ENCODE measurements at places on chromosomes 2 and 18.

DNA sequence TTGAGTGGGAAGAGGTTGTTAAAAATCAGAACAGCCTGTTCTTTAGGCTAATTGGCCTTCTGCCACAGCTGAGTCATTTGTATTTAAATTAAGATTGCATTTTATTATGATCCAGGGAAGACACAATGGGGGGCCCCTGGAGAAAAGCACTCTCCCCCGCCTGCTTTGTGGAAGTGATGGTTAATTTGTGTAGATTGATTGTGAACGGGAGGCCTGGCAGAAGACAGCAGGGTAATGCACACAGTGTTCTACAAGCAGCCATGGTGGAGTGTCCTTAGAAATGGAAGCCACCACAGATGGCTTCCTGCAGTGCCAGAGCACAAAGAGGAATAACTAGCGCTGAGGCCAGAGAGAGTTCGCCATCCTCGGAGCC lies 19.6 kb downstream of the RAMP1 start:
- no peak for DNase-seq

- peak; percentile 43 for DNase-seq
These were observed 6.9 kb upstream of the STAT1 start for GRCh38 chr2:191020742-191021381.

DNA sequence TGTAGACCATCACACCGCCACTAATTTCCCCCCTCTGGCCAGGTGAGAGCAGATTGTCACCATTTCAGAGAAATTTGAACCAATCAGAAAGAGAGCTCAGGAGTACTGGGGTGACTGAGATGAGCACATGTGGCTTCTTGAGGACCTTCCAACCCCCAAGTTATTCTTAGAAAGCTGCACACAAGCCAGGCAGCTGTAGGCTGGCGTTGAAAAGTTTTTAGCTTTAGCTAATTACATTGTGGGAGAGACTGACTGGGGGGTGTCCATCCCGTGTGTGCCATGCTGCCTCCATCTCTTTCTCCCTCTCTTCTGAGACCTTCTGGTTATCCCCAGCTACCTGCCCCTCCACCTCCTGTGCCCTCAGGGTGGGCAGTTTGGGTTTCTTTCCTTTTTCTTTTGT lies 154.0 kb downstream of the AGAP1 start:
- DNase-seq, result no peak

DNA sequence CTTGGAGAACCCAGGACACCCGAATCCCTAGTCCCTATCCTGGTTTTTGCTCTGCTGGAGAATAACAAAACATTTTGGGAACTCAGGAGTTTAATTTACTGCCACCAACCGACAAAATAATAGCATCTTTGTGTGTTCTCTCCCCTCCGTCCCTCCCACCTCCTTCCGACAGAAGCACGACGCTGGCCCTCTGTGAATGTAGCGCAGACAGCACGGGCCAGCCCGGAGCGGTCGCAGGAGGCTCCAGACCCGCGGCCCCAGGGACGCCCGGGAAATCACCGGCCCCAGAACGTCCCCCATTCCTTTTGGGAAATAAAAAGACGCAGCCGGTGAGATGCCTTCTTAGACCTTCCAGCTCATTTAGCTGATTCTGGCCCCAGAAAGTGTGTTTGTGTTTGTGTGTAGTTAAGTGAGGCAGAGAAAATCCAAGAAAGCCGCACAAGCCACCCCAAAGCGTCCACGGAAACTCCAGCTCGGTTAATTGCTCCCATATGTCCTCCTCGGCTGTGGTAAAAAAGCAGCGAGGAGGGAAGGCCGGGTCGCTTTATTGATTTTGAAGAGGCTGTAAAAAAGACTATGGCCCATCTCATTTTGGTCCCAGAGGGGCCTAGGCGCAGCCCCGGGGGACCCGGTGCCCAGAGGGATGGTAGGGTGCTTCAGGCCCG lies 577 bp upstream of the TANC1 start:
- no peak for DNase-seq

DNA sequence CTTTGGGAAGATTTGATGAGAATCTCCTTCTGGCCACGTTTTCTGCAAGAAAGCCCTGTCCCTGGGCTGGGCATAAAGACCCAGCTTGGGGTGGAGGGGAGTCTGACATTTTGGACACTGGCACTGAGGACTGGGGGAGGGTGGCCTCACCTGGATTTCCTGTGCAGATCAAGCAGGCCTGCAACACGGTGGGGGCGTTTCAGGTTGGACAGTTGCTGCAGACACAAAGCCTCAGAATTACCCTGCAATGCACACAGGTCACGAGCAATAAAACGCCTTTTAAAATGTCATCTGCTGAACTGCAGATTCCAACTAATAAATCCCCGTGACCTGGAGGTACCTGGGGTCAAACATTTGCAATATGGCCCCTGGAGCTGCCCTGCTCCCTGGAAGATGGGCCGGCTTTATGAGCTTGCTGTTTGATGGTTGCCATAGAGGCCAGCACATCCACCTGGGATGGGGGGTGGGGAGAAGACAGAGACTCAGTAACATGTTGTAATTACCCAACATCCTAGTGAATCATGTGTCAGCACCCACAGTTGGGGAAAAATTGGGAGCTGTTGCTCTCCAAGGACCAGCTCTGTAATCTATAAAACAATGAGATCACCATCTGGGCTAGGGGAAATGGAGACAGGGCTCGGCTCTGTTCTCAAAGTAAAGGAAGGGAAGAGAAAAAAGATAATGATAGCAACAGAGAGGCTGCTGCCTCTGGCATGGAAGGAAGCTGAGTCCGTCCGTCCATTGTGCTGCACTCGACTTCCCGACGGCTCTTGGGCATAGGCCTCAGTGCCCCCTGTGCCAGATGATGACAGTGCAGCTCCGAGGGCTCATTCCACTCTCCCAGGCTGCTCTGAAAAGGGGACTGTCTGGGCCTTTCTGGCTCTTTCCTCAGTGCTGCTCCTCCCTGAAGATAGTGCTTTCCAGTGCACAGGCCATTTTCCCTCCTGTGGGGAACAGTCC lies 340.3 kb downstream of the CYRIA start:
- DNase-seq, result no peak

DNA sequence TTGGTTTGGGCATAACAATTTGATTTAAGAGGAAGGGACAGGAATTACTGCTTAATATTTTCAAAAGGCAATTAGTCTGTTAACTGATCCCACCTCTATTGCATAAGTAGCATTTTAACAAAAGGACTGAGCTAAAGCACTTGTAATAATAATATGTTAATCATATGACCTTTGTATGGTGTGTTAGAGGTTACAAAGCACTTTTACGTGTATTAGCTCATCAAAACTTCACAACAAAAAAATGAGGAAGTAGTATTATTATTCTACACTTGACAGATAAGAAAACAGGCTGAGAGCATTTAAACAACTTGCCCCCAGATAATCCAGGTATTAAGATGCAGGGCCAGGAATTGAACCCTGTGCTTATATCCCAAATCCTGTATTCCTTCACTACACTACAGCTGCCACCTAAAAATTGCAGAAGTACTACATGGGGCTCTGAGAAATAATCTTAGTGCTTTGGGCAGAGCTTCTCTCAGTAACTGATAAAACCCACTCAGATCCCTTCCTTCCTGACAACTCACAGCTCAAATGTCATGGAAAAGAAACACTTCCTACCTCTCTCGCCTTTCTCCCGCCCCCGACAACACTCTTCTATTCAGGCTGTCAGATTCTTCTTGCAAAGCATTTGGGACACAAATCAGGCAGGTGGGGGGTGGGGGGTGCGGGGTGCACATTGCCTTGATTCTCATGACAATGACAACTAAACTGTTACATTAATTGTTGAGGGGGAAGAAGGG lies 20.7 kb upstream of the KCTD1 start:
- no peak for DNase-seq

GRCh38 chr2:141438536-141438935 lies 692.3 kb downstream of the LRP1B start:
- no peak for DNase-seq

DNA sequence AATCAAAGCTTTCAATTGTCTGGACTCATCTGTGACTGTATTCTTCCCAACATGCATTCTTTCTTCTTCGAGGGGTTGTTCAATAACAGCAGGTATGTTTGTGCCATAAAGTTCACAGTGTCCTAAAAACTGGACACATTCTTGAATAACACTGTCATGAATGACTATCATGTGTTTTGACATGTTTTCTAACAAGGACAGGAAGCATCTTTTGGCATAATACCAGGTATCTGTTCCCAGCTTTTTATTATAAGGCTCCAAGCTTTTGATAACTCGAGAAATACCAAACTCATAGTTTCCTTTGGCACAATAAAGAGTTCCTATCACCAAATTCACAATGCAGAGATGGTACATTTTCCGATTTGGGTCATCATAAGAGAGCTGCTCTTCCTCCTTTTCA lies 224.2 kb downstream of the AGPS start:
- DNase-seq, result no peak

DNA sequence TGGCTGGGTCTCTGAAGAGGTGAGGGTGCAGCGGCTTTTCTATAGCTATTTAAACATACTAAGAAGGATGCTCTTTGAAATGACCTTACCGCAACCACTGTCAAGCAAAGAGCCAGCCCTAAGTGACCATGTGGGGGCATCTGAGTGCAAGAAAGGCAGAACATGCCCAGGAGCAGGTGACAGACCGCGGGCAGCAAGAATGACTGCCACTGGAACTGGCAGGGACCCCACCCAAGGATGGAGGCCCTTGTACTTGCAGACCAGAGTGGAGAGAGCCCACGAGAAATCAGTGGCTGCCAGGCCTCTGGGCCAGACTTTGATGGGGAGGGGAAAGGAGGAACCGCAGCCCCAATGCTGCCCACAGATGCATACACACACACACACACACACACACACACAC lies 33.1 kb downstream of the DNMT3A start:
- DNase-seq, result no peak

- no peak for DNase-seq
These were observed 46.0 kb downstream of the PAX8 start for GRCh38 chr2:113232740-113233139.

- no peak for DNase-seq
These were observed 356.9 kb downstream of the ZNF521 start for GRCh38 chr18:24995056-24995455.

DNA sequence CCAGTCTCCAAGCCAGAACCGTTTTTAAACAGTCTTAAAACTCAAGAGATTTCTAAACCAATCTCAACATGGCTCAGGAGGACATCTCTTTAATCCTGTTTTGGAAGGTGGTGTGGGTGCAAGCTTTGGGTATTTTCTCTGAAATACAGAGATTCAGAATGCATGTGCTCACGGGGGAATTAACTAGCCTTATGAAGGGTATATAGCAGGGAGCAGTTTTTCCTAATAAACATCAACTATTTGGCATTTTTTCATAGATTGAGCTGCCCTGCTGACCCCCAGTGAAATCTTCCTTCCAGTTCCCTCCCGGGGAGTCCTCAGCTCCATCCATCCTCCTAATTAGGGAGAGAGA lies 122.6 kb downstream of the SMAD7 start:
- DNase-seq, result no peak

- no peak for DNase-seq
These were observed 114.6 kb upstream of the THUMPD2 start for GRCh38 chr2:39893616-39894015.

- no peak for DNase-seq
These were observed 9.9 kb downstream of the CCT7 start for GRCh38 chr2:73243884-73244570.
